ENCODE measurements at places on chromosomes 4 and X. TPM values are rescaled to one million over a fixed set of nuclear protein-coding genes. Genes with fewer than 3 reads are reported as not detected.

The GPR82 gene
- total RNA-seq, result 0.72 TPM

GRCh38 chr4:3514221-3514780 lies 17.9 kb downstream of the LRPAP1 start:
- DNase-seq, result no peak

The TCEANC gene
- total RNA-seq, result 6.0 TPM

The STS gene
- 5.3 TPM for total RNA-seq

The EDA2R gene
- 0.48 TPM for total RNA-seq

The EMCN gene
- total RNA-seq, result 8.7 TPM

- no peak for DNase-seq
These were observed 40.8 kb downstream of the CLCN4 start for GRCh38 chrX:10197279-10198210.

DNA sequence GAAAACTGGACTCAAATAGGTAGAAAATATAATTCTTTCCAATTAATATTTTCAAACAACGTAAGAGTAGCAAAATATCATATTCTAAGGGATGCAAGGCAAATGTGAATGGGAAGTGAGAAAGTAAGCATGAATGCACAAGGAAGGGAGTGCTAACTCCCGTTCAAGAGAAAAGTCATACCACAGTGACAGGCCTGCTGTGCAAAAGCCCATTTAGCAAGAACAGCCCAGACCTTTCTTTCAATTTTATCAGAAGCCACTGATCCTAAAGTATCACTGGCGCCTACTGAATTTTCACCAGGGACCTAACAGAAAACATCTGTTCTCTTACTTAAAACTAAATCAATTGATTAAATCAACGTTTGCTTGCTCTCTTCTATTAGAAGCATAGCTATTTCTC lies 157.9 kb upstream of the DKK2 start:
- DNase-seq, result peak; percentile 65

The MOB1B gene
- 20.5 TPM for total RNA-seq

DNA sequence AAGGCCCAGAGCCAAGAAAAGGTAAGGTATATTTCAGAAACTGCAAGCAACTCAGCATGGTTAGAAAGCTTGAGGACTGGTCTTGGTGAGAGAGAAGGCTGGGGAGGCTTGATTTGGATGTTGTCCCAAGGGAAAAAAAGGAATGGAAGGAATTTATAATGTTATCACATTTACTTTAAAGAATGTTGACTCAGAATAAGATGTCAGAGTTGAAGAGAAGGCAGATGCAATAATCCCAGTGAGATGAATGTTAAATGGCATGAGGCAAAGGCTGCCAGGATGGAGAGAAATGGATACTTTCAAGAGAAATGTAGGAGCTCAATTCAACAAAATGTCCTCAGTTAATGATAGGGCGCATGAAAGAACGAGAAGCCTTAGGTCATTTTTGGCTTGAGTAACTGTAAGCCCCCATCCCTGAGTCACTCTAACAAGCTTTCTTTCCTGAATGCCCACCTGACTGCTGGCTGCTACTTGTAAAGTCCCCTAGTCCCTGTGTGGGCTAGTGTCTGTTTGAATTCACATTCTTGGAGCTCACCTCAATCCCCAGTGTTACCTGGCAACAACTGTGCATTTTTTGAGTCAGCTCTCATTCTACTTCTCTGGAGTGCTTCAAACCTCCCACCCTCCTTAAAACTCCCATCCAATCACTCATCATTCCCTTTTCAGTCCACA lies 103.0 kb upstream of the TAPT1 start:
- DNase-seq, result peak; percentile 17

DNA sequence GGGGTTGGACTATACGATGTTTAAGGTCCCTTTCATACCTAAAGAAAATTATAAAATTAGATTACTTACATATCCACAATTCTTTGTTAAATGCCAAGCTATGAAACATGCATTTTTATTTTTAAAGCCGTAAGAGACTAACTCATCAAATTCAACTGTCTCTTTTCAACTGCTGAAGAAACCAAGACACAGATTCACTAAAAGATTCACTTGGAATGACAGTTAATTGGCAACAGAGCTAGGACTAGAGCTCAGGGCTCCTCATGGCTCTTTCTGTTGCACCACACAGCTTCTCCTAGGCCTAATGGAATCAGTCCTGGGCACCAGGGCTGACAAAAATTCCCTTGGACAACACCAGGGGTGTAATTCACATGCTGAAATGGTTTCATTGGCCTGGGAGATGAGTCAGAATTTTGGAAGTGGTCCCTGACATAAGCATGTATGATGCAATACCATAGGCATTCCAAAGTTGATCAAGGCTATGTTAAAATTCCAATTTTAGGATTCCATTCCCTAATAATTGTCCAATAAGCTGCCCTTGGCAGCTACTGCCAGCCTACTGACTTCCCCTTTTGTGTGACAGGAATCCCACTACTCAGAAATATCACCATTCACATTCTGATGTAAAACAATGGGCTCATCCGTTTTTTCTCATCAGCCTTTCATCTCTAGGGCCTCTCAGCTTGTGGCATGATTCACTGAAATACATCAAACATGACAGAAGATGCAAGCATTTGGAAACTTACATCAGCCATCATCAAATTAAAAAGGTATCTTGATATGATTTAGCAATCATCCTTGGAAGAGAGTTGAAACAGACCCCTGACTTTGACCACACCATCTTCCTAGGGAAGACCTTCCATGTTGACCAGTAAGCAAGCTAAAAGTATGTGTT lies 54.2 kb downstream of the PLAC1 start:
- peak; percentile 62 for DNase-seq

- no peak for DNase-seq
These were observed 74.4 kb downstream of the NFKB1 start for GRCh38 chr4:102575369-102576129.

The AMTN gene
- total RNA-seq, result 0.96 TPM

GRCh38 chr4:150240011-150240410 lies 161.8 kb downstream of the DCLK2 start:
- DNase-seq, result no peak

GRCh38 chrX:103175944-103176753 lies 38.8 kb upstream of the BEX4 start:
- peak; percentile 41 for DNase-seq

The CXCL5 gene
- total RNA-seq, result 2.6 TPM

- no peak for DNase-seq
These were observed 107.6 kb downstream of the PDLIM5 start for GRCh38 chr4:94559351-94559806.

- no peak for DNase-seq
These were observed 85.4 kb upstream of the IGFBP7 start for GRCh38 chr4:57195622-57196021.

The PNMA5 gene
- 0.24 TPM for total RNA-seq

The MAGEA1 gene
- total RNA-seq, result not detected

GRCh38 chr4:14165222-14165920 lies 537.8 kb upstream of the BOD1L1 start:
- DNase-seq, result peak; percentile 18

The CSN3 gene
- total RNA-seq, result not detected

The TMEM255A gene
- total RNA-seq, result 1.7 TPM

DNA sequence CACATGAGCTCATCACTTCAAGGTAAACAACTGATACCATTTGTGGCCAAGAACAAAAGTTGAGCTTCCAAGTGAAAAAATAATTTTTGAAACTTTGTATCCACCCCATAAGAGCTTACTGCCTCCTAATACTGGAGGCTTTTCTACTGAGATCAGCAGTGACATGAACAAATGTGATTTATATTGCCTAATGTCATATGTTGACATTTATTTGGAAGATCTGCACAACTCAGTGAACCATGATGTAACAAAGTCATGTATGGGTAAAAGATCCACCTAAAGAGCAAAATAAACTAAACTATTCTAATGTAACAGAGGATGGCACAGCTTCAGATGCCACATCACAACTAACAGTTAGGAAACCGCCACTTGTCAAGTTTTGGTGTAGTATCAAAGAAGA lies 65.8 kb downstream of the AFAP1 start:
- no peak for DNase-seq

The IL1RAPL1 gene
- 0.24 TPM for total RNA-seq

GRCh38 chrX:40117715-40118285 lies 20.0 kb upstream of the BCOR start:
- no peak for DNase-seq

DNA sequence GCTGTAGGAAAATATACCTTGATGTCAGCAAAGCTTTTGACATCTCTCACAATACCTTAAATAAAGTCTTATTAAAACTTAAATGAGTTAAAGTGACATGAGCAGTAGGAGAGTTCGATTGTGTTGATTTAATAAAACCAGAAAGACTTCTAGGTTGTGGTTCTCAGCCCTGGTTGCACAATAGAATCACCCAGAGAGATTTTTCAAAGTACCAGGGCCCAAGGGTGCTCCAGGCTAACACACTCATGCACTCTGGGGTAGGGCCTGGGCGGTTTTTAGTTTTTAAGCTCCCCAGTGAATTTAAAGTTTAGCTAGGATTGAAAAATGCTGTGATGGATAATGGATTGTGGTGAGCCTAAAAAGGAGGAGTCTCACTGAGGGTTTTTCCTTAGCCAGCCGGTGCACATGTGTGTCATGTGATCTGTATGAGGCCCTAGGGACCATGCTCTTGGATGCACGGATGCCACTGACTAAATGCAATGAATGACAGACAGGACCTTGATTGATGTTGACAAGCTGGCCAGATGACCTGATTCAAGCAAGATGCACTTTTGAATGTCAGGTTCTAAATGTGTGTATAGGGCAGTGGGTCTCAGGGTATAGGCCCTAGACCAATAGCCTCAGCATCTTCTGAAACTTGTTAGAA lies 185.0 kb downstream of the PTTG2 start:
- no peak for DNase-seq

The SHOX gene
- 0.96 TPM for total RNA-seq

- DNase-seq, result no peak
These were observed 58.2 kb upstream of the RBM47 start for GRCh38 chr4:40687676-40688389.

DNA sequence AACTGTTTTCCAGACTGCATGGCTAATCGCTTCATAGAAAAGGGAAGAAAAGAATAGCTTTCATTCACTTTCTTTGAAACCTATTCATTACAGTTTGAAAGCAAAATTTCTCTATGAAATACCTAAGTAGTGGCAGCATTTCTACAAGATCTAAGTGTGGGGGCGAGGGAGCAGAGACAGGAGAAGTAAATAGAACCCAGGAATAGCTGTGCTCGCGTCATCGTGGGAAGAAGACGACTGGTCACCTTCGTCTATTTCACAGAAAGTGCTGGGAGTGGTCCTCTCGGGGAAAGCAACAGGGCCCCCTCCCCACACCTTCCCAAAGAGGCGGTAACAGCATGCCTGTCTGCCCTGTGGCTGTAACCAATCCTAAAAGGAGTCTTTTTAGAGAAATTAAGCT lies 169.9 kb upstream of the NOCT start:
- DNase-seq, result no peak

DNA sequence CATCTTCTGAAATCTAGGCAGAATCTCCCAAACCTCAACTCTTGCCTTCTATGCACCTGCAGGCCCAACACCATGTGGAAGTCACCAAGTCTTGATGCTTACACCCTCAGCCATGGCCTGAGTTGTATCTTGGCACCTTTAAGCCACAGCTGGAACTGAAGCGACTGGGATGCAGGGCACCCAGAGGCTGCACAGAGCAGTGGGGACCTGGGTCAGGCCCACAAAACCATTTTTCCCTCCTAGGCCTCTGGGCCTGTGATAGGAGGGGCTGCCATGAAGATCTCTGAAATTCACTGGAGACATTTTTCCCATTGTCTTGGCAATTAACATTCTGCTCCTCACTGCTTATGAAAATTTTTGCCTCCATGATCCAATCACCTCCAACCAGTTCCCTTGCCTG lies 1388.5 kb downstream of the ADGRL3 start:
- DNase-seq, result no peak

DNA sequence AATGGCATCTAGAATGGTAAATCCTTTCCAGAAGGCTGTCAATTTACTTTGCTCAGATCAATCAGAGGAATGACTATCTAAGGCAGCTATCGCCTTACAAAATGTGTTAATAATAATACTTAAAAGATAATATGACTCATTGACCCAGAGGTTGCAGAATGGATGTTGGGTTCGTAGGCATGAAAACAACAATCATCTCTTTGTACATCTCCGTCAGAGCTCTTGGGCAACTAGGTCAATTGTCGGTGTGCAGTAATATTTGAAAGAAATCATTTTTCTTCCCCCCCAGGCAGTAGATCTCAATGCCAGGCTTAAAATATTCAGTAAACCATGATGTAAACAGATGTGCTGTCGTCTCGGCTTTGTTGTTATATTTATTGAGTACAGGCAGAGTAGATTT lies 165.1 kb downstream of the CAMK2D start:
- DNase-seq, result no peak

- no peak for DNase-seq
These were observed 227.0 kb downstream of the DKK2 start for GRCh38 chr4:106809076-106809475.

GRCh38 chrX:20354505-20354904 lies 87.8 kb upstream of the RPS6KA3 start:
- DNase-seq, result no peak

- DNase-seq, result no peak
These were observed 320.1 kb upstream of the NDST4 start for GRCh38 chr4:115433491-115433890.

- no peak for DNase-seq
These were observed 14.9 kb upstream of the EXOSC9 start for GRCh38 chr4:121786221-121786620.

- DNase-seq, result peak; percentile 84
These were observed 81.9 kb downstream of the HMGB2 start for GRCh38 chr4:173252024-173252935.

DNA sequence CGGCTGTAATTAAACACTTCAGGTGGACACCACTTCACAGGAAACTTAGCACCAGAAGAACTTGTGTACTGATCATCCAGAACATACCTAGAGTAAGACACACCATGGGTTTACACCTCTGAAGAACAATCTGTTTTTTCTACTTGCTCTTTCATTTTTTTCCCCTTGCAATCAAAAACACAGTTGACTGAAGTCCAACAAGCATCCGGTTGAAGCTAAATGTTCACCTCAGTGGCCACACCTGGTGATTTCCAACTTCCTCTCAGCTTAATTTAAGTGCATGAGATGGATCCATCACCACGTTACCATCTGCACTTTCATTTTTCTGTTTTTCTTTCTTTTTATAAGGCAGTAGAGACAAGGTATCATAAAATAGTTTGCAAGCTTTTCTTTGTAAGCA lies 4.9 kb upstream of the TXK start:
- no peak for DNase-seq

GRCh38 chr4:12122316-12122715 lies 693.6 kb upstream of the HS3ST1 start:
- DNase-seq, result peak; percentile 7

DNA sequence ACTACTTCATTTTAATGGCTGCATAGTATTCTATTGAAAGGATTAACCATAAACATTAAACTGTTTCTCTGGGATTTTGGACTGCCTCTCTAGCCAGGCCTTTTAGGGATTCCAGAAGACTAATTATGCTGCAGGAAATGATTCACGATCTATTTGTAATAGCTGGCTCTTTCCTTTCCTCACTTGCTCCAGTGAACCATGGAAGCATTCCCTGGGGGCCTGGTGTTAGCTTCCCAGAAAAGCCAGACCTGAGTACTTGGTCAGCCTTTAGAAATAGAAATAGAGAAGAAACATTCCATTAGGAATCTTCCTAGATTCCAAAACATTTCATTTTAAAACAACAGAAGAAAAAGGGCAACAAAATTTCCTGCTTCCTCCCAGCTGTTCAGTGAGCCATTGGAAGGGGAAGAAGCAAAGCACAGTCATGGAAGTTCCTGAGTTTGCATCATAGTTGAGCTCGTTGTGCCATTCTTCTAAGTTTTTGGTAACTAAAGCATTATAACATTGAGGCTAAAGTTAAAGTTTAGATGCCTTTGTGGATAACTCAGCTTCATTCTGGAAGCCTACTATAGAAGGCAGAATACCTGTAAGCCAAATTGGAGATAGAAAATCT lies 83.5 kb downstream of the NPNT start:
- DNase-seq, result no peak
